ENCODE measurements at places on chromosomes 4 and X.

- no peak for DNase-seq
Measured at GRCh38 chr4:107317611-107318010, 281.5 kb upstream of the DKK2 start.

- no peak for DNase-seq
Measured at GRCh38 chr4:126338548-126338947, 1023.8 kb downstream of the FAT4 start.

GRCh38 chrX:124232523-124233201 lies 99.8 kb upstream of the TEX13D start:
- DNase-seq, result no peak

DNA sequence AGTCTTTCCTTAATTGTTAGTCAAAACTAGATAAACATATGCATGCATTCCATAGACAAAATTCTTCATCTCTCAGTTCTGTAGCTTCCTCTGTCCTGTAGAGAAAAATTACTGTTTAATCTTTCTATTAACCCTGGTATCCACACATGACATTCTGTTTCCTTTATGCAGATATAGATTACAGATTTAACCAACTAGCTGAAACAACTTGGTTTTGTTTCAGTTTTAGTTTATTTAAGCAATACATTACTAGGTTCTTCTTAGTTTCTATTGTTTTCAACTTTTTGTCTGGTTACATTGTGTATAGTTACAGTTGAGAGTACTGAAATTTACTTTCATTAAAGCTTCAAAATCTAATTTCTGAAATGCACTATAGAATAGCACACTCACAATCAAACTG lies 933.9 kb upstream of the EPHA5 start:
- DNase-seq, result no peak

DNA sequence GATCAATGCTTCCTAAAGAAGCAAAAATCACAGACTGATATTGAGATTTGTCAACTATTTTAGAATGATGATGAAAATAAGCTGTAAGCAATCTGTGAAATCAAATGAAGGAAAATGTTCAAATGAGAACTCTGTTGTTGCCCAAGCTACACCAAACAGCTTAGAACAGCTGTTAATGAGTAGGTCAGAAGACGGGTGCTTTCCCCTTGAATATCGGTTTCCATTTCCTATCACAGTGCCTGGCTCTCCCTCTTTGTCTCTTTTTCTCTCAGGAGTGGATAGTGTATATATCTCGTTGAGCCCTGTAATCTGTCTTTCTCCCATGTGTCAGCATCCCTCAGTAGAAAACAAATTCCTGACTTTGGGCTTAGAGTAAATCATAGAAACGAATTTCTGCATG lies 1592.9 kb upstream of the TENM3 start:
- no peak for DNase-seq

- no peak for DNase-seq
Measured at GRCh38 chr4:7040765-7041164, 2.4 kb upstream of the TADA2B start.

DNA sequence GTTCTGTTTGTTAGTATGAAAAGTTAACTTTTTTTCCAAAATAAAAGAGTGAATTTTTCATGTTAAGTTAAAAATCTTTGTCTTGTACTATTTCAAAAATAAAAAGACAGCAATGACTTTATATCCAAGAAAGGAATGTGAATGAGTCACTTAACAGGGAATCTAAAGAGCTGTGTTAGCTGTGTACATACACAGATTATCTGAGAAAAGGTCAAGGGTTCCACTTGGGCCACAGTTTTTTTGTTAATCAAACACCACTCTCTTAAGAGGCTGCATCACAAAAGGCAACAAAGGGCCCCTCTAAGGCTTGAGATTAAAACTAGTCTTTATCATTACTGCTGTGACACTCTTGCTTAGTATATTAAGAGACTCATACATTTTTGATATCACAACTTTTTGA lies 82.1 kb downstream of the FIP1L1 start:
- DNase-seq, result no peak

DNA sequence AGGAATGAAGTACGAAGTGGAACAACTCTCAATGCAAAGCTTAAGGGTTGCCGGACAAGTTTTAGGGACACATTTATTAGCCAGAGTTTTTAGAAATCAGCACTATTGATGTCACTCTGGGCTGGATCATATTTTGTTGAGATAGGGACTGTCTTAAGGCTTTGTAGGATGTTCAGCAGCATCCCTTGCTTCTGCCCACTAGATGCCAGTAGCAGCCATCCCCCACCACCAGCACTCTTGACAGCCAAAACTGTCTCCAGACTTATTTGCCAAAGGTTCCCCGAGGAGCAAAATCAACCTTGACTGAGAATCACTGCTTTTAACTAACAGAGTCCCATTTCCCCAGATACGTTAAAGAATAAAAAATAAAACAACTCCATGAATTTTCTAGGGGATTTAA lies 1497.3 kb downstream of the STIM2 start:
- no peak for DNase-seq

DNA sequence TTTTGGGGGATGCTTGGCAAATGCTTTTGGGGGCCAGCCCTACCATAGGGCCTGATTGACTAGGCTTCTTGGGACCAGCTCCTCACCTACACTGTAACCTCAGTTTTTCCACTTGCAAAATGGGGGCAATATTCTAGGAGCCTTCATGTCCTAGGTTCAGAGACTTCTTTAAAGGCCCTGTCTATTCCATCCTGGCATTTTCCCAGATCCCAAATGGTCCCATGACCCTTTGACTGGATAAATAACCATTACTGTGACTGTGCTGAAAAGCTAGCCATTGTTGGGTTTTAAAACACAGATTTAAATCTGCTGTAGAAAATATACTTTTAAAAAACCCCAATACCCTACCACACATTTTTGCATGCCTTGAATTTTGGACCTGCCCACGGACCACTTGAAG lies 149.8 kb downstream of the EFNB1 start:
- no peak for DNase-seq

- no peak for DNase-seq
Measured at GRCh38 chr4:176614793-176615192, 177.9 kb downstream of the VEGFC start.

DNA sequence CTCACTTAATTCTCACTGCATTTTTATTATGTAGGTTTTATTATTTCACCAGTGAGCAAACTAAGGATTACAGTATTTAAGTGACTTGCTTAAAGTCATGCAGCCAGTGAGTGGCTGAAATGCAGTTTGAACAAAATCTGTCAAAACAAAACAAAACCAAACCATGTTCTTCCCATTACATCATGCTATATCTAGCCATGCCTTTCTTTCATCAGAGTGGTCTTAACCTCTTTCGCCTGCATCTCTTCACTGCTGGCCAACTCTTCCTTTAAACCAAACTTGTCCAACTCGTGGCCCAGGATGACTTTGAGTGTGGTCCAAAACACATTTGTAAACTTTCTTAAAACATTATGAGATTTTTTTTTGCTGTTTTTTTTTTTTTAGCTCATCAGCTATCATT lies 223.2 kb downstream of the PCDH7 start:
- DNase-seq, result no peak

GRCh38 chrX:132169554-132169953 lies 41.7 kb upstream of the FRMD7 start:
- no peak for DNase-seq

DNA sequence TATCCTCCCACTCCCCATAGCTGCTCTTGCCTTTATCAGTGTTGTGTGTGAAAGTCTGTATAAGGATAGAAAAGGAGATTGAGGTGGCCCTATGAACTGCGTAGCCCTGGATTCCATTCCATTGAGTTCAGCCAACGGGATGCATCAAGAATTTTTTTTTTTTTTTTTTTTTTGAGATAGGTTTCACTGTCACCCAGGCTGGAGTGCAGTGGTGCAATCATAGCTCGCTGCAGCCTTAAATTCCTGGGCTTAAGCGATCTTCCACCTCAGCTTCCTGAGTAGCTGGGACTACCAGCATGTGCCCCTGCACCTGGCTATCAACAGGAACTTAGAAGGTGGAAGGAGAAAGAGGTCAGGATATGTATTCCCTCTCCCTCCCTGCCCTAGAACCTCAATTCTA lies 187.2 kb upstream of the SPRY1 start:
- DNase-seq, result no peak

DNA sequence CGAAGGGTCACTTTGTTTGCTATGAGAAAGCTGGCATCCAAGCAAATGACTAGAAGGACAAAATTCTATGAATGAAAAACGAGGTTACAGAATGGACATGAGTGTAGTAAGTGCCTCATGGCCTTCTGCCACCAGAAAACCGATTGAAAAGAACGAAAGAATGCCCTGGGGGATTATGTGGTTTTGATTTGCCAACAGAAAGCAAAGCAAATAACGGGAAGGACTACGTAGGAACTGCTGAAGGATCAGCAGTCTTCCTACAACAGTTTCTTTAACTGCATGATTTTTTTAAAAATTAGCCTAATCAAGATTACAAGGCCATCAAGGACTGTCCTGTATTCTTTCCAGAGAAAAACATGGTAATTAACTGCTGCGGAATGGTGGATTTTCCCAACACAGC lies 50.6 kb downstream of the NRK start:
- DNase-seq, result no peak

GRCh38 chrX:12007881-12008280 lies 130.4 kb upstream of the FRMPD4 start:
- no peak for DNase-seq

DNA sequence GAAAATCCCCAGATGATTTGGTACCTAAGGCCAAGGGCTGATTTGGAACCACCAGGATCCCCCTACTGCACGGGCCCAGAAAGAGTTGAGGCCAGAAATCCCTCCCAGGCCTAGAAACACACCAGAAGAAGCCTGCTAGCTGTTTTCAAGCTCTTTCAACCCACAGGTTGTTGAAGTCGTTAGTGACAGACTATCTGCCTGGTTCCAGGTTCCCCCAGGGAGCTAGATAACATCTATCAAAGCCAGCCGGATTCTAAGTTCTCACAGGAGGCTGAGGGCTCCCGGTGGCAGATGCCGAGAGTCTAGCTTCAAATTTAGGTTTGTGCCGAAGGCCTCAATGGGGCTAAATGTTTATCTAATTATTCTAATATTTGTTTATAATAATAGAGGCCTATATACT lies 132.0 kb upstream of the ATP6AP2 start:
- DNase-seq, result no peak

DNA sequence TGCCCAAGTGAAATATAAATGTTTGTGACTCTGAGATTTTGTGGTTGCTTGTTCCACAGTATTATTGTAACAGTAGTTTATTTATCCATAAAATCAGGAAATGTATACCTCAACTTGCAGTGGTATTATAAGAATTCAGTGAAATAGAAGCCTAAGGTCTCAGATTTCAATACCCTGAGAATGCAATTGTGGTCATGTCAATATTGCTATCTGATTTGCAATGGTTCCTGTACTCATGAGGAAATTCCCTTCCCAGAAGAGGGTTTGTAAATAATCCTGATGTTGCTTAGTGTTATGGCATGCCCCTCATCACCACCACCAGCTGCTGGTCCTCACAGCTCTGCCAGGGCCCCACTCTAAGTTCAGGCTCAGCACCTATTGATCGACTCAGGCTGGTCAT lies 67.8 kb downstream of the SLC34A2 start:
- DNase-seq, result no peak

DNA sequence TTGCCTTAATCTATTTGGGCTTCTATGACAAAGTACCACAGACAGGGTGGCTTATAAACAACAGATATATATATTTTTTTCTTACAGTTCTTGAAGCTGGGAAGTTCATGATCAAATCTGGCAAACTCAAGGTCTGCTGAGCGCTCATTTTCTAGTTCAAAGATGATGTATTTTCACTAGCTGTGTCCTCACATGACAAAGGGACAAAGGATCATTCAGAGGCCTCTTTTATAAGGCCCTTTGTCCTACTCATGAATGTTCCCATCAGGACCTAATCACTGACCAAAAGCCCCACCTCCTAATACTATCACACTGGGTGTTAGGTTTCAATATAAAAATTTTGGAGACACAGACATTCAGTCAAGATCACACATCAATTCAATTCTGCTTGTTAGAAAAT lies 2025.2 kb downstream of the PCDH7 start:
- no peak for DNase-seq

DNA sequence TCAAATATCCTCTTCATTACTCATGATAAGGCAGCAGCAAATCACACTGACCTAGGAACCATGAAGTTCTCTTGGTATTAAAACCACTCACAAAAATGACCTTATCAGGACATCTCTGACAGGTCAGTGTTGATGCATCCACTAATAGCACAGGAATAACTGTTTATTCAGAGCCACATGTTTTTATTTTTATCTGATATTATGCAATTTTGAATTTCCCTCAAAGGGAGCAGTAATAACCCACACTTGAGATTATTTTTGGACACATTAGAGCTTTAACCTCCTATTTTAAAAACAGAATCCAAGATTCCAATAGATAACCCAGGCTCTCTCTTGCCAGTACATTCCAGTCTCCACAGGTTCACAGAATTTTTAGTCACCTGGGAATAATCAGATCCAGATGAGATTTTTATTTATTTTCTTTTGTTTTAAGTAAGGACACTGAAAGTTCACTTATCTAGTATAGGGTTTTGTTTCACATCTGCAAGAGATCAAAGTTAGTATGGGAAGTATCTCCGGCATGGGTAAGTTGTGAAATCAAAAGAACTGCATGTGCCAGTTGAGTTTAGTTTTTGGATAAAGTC lies 36.3 kb upstream of the MYOZ2 start:
- no peak for DNase-seq

DNA sequence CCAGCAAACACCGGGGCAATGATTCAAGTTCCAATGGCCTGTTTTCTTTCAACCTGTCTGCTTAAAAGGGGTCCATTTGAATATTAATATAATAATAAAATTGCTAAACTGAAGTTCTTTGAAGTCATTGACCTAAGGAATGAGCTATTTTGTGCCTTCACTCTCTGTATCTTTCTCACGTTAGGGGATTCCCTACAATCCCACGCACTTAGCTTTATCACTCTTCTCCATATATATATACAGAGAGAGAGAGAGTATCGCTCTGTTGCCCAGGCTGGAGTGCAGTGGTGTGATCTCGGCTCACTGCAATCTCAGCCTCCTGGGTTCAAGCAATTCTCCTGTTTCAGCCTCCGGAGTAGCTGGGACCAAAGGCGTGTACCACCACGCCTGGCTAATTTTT lies 83.9 kb upstream of the NWD2 start:
- no peak for DNase-seq

- no peak for DNase-seq
Measured at GRCh38 chrX:154022108-154022507, 2.4 kb upstream of the IRAK1 start.

GRCh38 chr4:94032754-94033153 lies 174.9 kb upstream of the SMARCAD1 start:
- DNase-seq, result no peak

- DNase-seq, result no peak
Measured at GRCh38 chr4:10160281-10160856, 43.8 kb upstream of the WDR1 start.

GRCh38 chr4:182736207-182736606 lies 181.0 kb downstream of the DCTD start:
- no peak for DNase-seq

Data from stimulated activated CD8-positive, alpha-beta memory T cell treated with anti-CD3 and anti-CD28 coated beads, Interleukin-15, amount 100 ng/mL, for 4 hours (primary cell).